Renal cortex interstitium (tissue), 15 donors: ENCODE measurements at places on chromosomes 12 and 14. TPM values are rescaled to one million over a fixed set of nuclear protein-coding genes. Genes with fewer than 3 reads are reported as not detected.

GRCh38 chr12:5094551-5094950 is 50.9 kb downstream of the KCNA5 start:
- no peak for DNase-seq

The ACSS3 gene
- 18.0 TPM for polyA plus RNA-seq

The GPR162 gene
- polyA plus RNA-seq, result 28.2 TPM

The BHLHE41 gene
- 0.84 TPM for polyA plus RNA-seq
